Muscle of back (tissue), 13 donors: ENCODE measurements at places on chromosomes 3 and 15.

GRCh38 chr15:28907338-28907960 is 21.7 kb downstream of the APBA2 start:
- DNase-seq = no peak

GRCh38 chr3:28835249-28835648 is 445.6 kb upstream of the RBMS3 start:
- no peak for DNase-seq

- DNase-seq = no peak
Measured at GRCh38 chr3:120469882-120470301, 19.1 kb upstream of the FSTL1 start.

DNA sequence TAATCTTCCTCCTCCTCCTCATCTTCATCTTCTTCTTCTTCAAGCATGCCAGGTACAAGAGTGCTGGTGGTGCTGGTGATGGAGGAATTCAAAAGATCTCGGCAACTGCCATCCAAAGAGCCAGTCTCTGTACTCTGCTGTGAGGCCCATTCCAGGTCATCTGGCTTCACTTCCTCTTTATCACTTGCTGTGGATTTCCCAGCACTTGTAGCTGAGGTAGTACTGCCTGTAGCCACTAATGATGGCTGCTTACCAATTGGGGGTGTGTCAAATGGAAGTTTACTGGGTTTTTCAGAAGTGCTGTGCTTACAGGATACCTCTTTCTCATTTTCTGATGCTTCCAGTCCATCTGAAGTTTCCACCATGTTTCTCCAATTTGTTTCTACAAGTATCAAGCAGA is 28.8 kb upstream of the SHC4 start:
- no peak for DNase-seq

DNA sequence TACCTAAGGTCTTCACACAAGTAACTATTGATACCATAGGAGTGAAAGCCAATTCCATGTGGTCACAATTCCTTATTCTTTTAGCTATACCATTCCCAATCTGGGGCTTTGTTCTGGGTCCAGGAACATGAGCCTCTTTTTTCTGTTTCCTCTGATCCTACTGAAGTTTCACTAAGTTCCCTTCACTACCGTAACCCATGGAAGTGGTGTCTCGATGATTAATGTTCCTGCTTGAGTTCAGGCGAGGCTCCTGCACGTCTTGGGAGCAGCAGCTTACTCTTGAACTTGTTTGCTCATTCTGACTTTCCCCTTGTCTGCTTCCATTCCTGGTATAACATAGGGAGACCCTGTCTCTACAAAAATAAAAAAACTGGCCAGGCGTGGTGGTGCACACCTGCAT is 23.6 kb downstream of the ZNF592 start:
- DNase-seq = no peak
